Eye (tissue), 1 donor: ENCODE measurements at places on chromosomes 7 and 10.

- DNase-seq, result no peak
Observed at GRCh38 chr10:83252596-83252995, 886.7 kb upstream of the GHITM start.

- DNase-seq, result no peak
Observed at GRCh38 chr10:53570221-53570620, 797.6 kb upstream of the MBL2 start.

- DNase-seq, result peak; percentile 4
Observed at GRCh38 chr10:57168611-57169240, 807.7 kb upstream of the ZWINT start.

DNA sequence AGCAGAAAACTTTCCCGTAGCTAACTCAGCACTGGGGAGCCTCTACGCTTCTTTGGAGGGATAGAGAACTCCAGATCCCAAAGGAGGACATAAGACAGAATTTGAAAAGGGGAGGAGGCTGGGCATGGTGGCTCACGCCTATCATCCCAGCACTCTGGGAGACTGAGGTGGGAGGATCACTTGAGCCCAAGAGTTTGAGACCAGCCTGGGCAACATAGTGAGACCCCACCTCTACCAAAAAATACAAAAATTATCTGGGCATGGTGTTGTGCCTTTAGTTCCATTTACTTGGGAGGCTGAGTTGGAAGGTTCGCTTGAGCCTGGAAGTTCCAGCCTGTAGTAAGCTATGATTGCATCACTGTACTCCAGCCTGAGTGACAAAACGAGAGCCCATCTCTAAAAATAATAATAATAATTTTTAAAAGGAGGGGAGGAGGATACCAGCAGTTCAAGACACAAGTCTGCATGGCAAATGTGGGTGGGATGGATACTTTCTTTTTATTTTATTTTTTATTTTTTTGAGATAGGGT lies 165.9 kb upstream of the SH2B2 start:
- DNase-seq, result no peak

DNA sequence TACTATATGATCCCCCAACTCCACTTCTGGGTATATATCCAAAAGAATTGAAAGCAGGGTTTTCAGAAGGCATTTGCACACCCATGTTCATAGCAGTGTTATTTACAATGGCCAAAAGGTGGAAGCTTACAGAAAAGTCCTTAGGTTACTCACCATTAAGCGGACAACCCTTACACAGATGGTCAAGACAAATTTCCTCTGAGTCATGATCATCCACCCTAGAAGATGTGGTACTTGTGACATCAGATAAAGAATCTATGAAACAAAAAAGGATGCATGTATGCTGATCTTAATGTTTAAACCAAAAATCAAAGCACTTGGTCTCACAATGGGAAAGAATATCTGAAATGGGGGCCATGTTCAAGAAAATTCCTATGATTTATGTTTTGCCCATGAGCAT lies 31.1 kb downstream of the ZC3HAV1 start:
- DNase-seq, result no peak

DNA sequence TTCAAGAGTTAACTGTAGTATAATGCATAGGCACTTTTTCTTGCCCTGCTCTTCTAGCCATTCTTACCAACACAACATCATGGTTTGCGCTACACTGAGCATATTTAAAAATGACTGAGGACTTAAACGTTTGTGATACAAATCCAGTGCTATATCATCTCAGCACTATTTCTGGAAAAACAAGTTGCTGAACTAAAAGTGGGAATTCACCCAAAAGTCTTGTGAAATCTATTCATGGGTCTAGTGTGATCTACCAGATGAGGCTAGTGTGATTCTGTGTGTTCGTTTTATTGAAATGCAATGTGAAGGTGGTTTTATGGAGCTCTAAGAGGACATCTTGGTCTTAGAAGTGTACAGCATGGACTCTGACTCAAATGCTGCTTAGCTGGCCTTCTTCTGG lies 584.6 kb upstream of the POM121L12 start:
- DNase-seq, result no peak

DNA sequence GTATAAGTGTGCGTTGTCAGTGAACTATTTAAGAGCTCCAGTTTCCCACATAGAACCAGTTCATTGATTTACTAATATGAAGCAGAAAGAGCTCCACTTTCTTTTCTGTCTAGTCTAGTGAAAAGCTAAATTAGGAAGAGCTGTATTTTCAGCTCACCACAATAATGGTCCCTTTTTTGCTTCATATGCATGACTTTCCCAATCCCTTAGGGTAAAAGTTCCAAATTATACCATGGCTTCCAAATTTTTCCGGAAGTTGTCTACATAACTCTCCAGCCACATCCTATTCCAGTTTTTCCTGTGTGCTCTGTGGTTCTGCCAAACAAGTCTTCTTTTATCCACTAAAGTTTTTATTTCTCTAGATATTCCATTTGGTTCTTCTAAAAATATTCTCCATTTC lies 685.2 kb downstream of the REEP3 start:
- no peak for DNase-seq

DNA sequence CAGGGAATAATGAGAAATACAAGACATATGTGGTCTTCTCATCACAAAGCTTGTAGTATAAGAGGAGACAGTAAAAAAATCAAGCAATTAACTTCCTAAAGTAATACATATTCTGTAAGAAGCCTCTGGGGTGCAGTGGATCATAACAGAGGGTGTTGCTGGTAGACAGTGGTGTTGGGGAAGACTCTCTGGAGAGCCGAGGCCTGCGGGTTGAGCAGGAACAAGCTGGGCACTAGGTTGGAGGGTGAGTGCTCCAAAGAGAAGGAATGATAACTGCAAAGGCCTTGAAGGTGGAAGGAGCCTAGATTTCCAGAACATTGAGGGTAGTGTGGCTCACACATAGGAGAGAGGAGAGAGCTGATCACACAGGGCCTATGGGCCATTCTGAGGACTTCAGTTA lies 1.5 kb downstream of the GIMAP4 start:
- no peak for DNase-seq

DNA sequence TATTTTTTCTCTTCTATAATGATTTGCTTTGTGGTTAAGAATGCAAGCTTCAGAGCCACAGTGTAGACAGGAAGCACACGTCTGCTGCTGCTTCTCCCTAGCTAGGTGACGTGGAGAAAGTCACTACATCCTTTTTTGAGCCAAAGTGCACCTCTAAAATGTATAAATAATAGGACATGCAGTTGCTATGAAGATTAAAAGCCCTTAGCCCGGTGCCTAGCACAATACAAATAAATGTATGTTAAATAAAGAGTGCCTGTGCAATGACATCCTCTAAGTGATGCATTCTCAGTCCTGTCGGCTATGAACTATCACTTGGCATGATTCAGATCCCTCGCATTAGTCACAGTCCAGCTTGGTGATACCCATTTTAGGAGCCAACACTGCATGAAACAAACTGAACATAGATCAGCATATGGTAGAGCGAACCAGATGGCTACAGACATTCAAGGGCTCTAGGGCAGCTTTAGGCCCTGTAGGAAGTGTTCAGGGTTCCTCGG lies 4.8 kb upstream of the TRDMT1 start:
- no peak for DNase-seq

DNA sequence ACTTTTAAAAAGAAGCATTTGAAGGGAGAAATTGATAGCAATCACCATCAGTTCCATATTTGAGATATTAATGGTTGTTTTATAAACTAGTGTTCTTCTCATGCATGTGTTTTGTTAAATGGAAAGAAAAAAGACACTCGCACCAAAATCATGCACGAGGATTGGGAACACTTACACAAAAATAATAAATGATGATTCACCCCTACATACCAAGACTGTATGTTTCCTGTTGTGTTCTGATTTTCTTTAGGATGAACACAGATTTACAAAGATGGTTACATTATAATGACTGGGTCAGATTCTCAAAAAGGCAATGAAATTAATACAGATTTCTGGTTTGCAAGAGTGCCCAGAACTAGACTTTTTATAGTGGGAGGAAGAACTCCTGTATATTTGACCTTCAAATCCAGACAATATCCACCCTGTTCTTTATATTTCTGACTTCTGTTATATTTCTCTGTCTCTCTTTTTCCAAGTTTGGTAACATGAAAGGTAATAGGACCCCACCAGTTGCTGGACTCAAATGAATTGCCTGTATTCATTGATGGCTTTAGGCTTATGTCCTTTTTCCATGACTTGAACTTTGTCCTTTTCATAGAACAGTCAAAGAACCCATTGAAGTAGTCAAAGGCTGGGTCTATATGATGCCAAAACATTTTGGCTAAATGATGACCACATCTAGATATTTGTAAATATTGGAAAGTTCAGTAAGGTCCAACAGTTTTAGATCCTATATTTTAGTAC lies 54.4 kb downstream of the SEMA3A start:
- no peak for DNase-seq

DNA sequence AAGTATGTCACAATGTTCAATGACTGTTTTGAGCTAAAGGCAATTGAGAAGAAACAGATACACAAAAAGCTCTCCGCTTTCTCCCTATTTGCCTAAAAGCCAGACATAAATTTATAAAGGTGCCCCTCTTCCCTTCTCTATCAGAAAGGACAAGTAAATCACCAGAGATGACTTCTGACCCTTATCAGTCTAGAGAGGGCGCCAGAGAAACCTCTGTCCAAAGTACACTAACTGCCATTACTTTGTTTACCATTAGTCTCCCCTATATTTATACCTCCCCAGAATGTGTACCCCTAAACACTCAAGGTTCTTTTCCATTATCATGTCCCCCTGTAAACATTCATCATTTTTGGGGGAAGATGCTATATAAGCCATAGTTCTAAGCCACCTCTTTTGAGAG lies 49.3 kb downstream of the TPK1 start:
- no peak for DNase-seq

GRCh38 chr7:3153118-3153517 lies 109.5 kb upstream of the CARD11 start:
- DNase-seq, result no peak

DNA sequence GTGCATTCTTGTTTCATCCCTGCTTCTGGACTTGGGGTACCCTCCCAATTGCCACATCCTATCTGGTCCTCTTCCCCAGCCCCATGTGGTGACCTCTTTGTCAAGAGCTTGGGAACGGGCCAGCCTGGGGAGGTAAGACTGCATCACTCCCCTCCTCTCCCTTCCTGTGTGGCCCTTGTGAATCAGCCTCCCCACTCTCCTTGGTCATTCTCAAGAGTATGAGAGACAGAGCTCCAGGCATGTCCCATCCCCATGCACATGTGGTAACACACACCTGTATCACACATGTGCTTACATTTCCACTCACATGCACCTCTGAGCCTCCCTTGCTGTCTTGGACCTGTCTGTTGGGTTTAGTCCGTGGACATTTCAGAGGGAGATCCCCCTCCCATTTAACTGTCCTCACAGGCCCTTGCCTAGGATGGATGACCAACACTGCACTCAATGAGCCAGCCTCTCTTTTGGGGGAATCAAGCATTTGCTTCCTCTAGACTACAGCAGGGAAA lies 2.6 kb downstream of the MRPL43 start:
- no peak for DNase-seq
